ENCODE measurements at places on chromosomes 4 and X.

DNA sequence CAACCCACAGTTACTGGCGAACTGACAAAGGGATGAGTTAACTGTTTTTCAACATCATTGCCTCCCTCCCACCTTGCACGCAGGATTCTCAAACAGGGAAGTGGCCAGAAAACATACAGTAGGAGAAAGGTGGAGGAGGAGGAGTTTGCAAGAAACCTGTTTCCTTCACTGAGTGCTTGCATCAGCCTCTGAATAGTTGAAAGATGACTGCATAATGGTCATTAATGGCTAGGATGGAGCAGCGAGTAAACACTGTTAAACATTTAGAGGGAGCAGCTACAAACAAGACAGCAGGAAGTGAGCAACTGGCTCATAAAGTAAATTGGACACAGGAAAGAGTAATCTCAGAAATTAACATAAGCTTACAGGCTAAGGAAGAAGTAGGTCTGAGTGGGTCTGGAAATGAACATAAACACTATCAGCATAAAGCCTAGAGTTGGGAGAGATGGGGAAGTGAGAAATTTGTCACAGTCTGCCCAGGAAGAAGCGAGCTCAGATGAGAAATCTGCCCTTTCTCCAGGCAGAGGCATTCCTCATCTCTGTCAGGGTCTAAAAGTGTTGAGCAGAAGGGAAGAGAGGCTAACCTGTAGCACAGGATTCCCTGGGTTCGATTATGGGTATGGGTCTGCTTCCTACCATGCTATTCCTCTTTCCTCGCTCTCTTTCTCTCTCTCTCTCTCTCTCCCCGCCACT is 38.6 kb downstream of the TRPC5OS start:
- no peak for DNase-seq

DNA sequence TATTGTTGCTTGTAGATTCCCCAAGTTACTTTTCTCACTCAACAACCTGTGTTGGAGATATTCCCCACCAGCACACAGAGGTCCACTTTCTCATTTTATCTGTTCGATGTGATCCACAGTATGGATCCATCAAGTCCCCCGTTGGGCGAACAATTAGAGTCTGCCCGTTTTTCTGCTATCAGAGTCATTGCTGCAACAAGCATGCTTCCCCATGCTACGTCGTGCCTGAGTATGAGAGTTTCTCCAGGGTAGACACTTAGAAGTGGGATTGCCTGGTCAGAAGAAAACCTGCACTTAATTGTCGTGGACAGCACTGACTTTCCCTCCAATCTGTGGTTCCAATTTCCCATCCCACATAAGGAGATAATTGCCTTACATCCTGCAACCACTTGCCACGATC is 62.7 kb upstream of the SHOX start:
- no peak for DNase-seq

DNA sequence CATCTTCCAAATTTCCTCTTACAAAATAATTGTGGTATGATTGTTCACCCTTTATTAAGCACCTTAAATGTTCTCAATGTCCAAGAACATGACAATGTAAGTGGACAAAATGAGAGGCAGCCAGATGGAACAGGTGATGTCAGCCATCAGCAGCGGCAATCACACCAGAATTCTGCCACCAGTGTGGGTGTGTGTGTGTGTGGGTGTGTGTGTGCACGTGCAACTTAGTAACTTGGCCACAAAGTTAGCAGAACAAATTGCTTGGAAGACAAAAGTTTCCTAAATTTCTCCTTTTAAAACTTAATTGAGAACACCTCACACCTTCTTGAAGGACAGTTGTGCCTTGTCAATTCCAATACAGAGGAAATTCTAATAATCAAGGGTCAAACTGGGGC is 18.7 kb downstream of the LNX1 start:
- DNase-seq = no peak

DNA sequence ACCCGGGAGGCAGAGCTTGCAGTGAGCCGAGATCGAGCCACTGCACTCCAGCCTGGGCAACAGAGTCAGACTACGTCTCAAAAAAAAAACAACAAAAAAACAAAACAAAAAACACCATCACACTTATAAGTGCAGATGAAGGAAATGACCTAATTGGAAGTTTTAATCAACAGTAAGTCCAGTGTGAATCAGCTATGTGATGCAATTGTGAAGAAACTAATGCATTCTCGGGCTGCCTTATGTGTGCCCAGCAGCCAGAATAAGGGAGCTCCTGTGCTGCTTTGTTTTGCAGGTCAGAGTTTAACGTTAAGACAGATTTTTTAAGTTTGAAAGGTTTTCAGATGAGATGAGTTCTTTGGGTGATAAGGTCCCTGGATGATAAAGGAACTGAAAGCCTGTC is 10.8 kb downstream of the DAPP1 start:
- DNase-seq = no peak

GRCh38 chrX:145919400-145919799 is 101.8 kb downstream of the SLITRK2 start:
- no peak for DNase-seq

DNA sequence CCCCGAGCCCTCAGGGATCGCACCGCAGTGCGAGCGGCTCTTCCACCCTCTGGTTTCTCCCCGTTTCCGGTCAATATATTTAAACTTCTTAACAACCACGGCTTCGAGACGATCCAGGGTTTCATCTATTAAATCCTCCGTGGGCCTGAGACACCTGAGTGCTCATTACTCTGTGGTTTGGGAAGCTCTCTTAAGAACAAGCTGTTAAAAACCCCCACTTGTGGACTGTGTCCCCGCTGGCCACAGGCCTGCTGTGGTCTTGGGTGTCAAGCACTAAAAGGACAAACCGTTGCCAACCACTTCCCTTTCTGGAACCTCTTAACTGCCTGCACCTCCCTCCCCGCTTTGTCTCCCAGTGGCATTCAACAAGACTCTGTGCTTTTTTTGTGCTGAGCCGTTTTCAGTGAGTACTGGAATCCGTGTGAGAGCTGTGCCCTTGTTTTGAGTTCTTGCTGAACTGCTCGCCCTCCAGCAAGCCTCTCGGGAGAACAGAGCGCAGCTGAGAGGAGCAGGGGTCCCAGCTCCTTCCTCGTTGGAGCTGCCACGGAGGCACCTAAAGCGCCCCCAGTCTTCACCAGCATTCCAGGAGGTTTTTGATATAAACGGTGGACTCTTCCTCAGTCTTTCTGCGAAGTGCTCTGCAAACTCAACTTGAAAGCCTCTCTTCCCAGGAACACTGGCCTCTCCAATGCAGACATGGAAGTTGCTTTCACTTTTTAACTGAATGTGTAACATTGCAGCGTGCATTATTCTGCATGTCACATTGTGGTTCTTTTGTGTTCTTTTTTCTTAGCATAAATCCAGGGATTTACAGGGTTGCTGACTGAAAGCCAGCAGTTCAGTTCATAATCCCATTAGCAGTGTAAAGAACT is 691 bp upstream of the IGFBP7 start:
- peak; percentile 88 for DNase-seq

- peak; percentile 18 for DNase-seq
Measured at GRCh38 chr4:7761720-7762119, 177.9 kb downstream of the AFAP1 start.

- DNase-seq = no peak
Measured at GRCh38 chr4:2426711-2427275, 8.0 kb downstream of the CFAP99 start.

DNA sequence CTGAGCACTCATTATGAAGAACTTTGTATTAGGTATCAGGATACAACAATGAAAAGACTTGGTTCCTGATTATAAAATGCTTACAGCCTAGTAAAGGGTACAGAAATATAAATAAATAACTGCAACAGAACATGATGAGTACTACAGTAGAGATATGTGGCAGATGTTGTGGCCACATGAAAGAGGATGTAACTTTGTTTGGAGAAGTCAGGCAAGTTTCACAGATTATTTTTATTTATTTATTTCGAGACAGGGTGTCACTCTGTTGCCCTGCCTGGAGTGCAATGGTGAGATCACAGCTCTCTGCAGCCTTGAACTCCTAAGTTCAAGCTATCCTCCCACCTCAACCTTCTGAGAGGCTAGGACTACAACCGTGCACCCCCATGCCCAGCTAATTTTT is 15.8 kb upstream of the UBE2K start:
- no peak for DNase-seq

GRCh38 chr4:88953400-88953799 is 103.6 kb downstream of the FAM13A start:
- no peak for DNase-seq

DNA sequence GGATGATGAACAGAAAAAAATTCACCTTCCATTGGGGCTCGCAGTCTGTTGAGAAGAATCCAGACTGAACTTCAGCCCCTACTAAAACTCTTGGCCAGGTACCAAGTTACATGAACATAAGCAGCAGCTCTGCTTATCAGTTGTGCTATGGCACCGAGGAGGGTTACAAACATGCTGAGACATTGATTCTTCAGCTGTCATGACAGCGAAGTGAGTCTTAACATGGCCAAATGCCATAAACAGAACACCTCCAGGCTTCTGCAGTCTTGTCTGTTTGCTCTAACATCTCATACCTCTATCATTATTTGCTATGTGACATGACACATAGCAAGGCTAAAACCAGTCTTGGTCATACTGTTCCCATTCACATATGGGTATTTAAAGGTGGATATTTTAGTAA is 521.5 kb downstream of the GRID2 start:
- DNase-seq = no peak

DNA sequence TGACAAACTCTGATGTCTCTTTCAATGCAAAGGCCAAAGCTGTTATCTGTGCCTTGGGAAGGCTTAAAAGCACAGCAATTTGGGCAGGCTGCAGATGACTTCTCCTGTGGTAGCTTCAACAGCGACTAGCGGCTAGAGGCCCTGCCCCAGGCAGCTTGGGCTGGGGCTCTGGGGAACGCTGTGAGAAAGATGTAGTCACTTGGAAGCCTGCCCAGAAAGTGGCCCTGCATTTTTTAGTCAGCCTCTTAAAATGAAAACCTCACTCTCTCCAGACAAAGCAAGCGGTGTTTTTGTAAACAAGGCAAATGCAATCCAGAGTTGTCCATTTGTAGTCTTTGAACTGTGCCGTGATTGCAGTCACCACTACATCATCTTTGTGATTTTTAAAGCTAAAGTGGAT is 27.5 kb downstream of the PCYT1B start:
- no peak for DNase-seq

GRCh38 chrX:118261151-118261550 is 84.8 kb upstream of the WDR44 start:
- no peak for DNase-seq

DNA sequence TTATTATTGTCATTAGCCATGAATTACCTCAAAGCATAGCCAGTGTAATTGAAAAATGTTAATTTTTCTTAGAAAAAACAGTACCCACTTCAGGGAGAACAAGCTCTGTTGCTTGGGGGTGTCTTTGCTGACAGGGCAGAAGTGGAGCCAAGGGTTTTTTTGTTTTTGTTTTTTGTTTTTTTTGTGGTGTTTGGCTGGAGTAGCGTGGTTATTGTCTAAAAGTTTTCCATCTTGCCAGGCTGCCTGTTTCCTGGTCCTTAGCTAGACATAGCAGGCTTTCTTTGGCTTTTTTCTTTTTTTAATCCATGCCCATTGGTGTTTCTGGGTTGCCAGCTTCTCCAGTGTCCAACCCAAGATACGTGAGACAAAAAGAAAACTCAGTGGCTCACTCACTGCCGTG is 61.5 kb downstream of the CASP3 start:
- DNase-seq = no peak

DNA sequence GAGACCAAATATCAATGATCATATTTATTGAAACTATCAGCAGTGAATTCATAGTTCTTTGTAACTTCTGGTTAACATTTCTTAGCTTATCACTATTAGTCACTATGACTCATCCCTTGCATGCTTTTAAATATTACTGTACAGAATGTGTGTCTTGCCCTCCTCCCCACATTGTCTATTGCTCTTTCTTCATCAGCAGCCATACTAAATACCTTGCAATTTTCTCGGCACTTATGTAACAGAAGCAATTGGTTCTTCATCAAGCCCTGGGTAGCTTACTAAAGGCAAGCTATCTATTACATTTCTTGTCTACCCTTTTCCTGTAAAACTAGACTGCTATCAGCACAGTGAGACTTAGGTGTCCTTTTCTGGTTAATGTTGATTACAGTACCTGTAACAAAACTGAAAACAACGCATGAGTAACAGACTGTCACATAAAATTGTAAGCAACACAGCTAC is 8.2 kb downstream of the KLHL4 start:
- DNase-seq = no peak

DNA sequence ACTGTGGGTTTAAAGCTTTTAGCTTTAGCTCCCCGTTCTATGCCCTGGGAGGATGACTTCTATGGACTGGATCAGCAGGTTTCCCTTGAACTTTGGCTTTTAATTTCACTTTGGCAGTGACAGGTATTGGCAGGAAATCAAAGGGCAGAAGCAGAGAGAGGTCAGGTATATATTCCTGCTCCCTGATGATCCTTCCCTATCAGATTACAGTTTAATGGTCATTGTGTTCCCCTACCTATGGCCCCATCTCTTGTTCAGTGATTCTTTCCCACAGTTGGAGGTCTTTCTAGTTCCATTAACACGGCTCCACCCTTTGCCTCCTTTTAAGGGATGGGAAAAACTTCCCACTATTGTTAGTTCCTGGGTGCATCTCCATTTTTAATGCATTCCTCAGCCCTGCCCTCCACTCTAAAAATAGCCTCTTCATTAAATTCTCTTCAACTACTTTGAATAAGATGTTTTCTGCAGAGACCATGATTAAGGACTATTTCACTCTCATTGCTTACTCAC is 107.8 kb upstream of the TMEM47 start:
- DNase-seq = no peak

- DNase-seq = no peak
Measured at GRCh38 chr4:165810726-165811125, 62.3 kb upstream of the TLL1 start.
